ENCODE measurements at places on chromosomes 7 and 10.
A peak's percentile ranks its signal among the peaks of the same experiment; 100 is the strongest.

DNA sequence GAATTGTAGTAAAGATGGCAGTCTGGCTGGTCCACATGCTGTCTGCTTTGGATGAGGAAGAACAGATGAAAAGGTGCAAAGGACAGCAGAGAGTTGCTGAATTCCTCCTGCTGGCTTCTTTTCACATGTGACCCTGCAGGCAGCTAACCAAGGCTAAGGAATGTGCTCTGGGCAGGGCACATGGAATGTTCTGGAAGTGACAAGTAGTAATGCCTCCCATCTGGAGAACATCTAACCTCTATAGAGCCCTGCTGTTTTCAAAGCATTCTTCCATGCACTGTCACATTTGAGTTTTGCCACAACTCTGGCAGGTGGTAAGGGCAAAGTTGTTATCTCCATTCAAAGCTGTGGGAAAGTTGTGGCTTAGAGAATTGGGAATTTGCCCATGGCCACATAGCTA lies 208.8 kb downstream of the STK31 start:
- no peaks in the 10 kb centered on the region for H3K27me3 ChIP-seq
- no peak for DNase-seq
- no peaks in the 10 kb centered on the region for H3K36me3 ChIP-seq
- no peak overlapping the region for H3K4me3 ChIP-seq
- H3K27ac ChIP-seq = no peak overlapping the region

- H3K4me3 ChIP-seq = no peak overlapping the region
- no peaks in the 10 kb centered on the region for H3K4me1 ChIP-seq
- no peak for DNase-seq
- no peak overlapping the region for H3K27ac ChIP-seq
- H3K27me3 ChIP-seq = no peaks in the 10 kb centered on the region
Observed at GRCh38 chr7:116315293-116315692, 105.0 kb downstream of the TES start.

GRCh38 chr7:92447345-92448204 lies at the start of gene GATAD1:
Gene GATAD1 (plus strand): TSS chr7:92447482. CDS start chr7:92447730, 248 bp downstream.
- H3K27ac ChIP-seq = peak within 1 kb of the TSS; percentile 98
- DNase-seq = peak; percentile 80
- peak within 1 kb of the TSS; percentile 100 for H3K4me3 ChIP-seq
- H3K27me3 ChIP-seq = no peaks in the 10 kb centered on the region

DNA sequence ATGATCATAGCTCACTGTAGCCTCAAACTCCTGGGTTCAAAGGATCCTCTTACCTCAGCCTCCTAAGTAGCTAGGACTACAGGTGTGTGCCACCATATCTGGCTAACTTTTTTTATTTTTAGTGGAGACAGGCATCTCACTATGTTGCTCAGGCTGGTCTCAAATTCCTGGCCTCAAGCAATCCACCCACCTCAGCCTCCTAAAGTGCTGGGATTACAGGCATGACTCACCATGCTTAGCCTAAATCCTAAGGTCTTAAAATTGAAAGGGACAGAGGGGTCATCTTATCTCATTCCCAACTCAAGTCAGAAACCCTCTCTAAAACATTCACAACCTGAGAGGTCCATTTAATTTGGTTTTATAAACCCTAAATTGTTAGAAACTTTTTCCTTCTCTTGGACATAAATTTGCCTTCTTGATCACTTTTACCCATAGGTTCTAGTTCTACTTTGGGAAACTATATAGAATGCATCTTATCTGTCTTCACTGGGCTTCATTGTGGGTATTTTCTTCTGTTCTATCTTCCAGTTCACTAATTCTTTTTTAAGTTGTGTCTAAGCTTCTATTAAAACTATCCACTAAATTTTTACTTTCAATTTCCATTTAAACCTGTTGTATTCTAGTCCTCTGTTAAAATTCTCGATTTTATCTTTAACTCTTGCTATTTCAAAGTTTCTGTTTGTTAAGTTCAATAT lies 183.4 kb upstream of the KAT6B start:
- H3K27me3 ChIP-seq = no peaks in the 10 kb centered on the region
- H3K36me3 ChIP-seq = no peaks in the 10 kb centered on the region
- H3K4me3 ChIP-seq = no peak overlapping the region
- DNase-seq = no peak

GRCh38 chr7:80027611-80028173 lies 106.9 kb upstream of the GNAI1 start:
- no peaks in the 10 kb centered on the region for H3K4me1 ChIP-seq
- no peak overlapping the region for H3K4me3 ChIP-seq
- H3K27me3 ChIP-seq = no peaks in the 10 kb centered on the region
- DNase-seq = no peak

DNA sequence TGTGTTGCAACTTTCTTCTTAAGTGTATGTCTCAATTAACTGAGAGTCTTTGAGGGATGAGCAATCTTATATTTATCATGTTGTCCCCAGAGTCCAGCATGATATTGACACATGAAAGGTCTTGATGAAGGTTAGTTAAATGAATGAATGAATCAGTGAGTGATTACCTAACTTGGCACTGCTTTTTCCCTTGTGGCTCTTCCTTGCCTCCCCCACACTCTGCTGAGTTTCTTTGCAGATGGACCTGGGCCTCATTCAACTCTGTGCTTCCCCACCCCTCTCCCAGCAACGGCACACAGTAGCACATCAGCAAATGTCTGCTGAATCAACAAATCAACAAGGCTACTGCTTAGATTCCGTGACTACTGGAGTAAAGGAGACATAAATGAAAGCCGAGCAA lies 235.1 kb upstream of the CXCL12 start:
- no peaks in the 10 kb centered on the region for H3K4me1 ChIP-seq
- no peaks in the 10 kb centered on the region for H3K27me3 ChIP-seq
- no peak overlapping the region for H3K4me3 ChIP-seq
- no peaks in the 10 kb centered on the region for H3K36me3 ChIP-seq

GRCh38 chr7:44401692-44402091 lies 76.3 kb upstream of the CAMK2B start:
- H3K36me3 ChIP-seq = no peaks in the 10 kb centered on the region
- no peaks in the 10 kb centered on the region for H3K27me3 ChIP-seq
- no peaks in the 10 kb centered on the region for H3K4me1 ChIP-seq
- no peak for DNase-seq
- H3K4me3 ChIP-seq = no peak overlapping the region

- no peaks in the 10 kb centered on the region for H3K27me3 ChIP-seq
- no peaks in the 10 kb centered on the region for H3K36me3 ChIP-seq
- no peak for DNase-seq
- H3K27ac ChIP-seq = no peak overlapping the region
Observed at GRCh38 chr10:132859084-132859855, 73.3 kb upstream of the NKX6-2 start.

DNA sequence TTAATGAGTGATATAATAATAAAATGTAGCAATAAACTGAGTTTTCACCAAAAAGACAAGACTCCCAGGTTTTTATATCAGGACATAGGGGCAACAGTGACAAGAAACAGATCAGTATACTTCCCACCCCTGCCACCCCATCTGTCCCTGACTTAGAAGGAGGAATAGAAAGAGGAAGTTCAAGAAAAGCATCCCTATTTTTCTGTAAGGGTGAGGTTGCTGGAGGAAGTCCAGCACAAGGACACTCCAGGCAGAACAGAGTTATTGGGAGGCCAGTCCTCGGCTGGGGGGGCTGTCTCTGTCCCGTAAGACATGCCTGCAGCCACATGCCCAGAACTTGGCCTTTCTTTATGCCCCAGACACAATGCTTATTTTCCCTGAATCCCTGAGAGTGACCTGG lies 16.5 kb upstream of the TLX1 start:
- DNase-seq = no peak
- H3K27ac ChIP-seq = no peak overlapping the region
- H3K4me1 ChIP-seq = no peaks in the 10 kb centered on the region

DNA sequence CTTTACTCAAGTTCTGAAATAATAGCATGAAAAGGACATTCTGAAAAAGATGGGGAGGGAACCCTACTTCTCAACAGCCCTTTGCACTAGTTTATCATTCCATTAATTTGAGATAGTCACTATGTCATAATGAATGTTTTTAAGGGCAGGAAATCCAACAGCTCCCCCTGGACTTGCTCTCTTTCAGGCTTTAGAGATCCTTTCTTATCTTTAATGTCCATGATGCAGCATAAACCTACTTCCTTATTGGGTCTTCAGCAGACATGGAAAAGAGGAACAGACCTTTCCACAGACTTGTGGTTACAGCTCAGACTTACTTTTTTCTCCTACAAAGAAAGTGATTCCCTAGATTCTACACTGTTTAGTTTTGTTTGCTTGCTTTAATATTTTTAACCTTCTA lies 87.3 kb downstream of the IDE start:
- H3K27me3 ChIP-seq = no peaks in the 10 kb centered on the region
- no peaks in the 10 kb centered on the region for H3K4me1 ChIP-seq
- no peaks in the 10 kb centered on the region for H3K36me3 ChIP-seq

DNA sequence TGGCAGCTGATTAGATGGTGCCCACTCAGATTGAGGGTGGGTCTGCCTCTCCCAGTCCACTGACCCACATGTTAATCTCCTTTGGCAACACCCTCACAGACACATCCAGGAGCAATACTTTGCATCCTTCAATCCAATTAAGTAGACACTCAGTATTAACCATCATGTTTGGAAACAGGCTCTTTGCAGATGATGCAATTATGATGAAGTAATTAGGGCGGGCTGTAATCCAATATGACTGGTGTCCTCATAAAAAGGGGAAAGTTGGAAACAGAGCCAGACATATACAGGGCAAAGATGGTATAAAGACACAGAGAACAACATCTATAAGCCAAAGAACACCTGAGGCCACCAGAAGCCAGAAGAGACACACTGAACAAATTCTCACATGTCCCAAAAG lies 658.6 kb downstream of the CCSER2 start:
- H3K4me1 ChIP-seq = no peaks in the 10 kb centered on the region
- H3K36me3 ChIP-seq = no peaks in the 10 kb centered on the region
- H3K27ac ChIP-seq = no peak overlapping the region
- no peak for DNase-seq

Data from Peyer's patch (tissue), 4 donors.